ENCODE measurements at places on chromosomes 6 and 20. TPM values are rescaled to one million over a fixed set of nuclear protein-coding genes. Genes with fewer than 3 reads are reported as not detected.

- H3K27me3 ChIP-seq = no peaks in the 10 kb centered on the region
- H3K36me3 ChIP-seq = no peaks in the 10 kb centered on the region
- no peaks in the 10 kb centered on the region for H3K4me1 ChIP-seq
- no peak overlapping the region for H3K4me3 ChIP-seq
Observed at GRCh38 chr6:55299286-55299985, 27.8 kb upstream of the GFRAL start.

GRCh38 chr6:119255492-119255891 is 94.1 kb downstream of the MAN1A1 start:
- H3K27me3 ChIP-seq = no peaks in the 10 kb centered on the region
- H3K4me3 ChIP-seq = no peak overlapping the region
- H3K4me1 ChIP-seq = peaks cover 28% of the 10 kb centered on the region
- peaks cover 10% of the 10 kb centered on the region for H3K36me3 ChIP-seq
- peak; percentile 7 for DNase-seq

DNA sequence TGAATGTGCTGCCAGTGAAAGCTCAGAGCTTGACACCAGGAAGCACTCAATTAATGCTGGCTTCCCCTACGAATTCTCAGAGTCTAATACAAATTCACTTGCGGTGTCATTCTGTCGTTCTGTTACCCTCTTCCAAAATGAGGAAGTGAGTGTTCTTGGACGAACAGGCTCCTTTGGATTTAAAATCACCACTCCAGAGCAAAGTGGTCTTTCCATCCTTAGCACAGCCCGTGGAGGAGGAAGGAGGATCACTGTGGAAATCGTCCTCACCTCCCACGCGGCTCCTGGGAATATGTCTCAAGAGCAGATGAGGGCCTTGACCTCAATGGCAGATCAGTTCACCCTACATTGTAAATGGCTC is 41.7 kb downstream of the RIOK1 start:
- no peaks in the 10 kb centered on the region for H3K36me3 ChIP-seq
- no peak overlapping the region for H3K27ac ChIP-seq
- peaks cover 4% of the 10 kb centered on the region for H3K27me3 ChIP-seq
- no peak overlapping the region for H3K4me3 ChIP-seq

DNA sequence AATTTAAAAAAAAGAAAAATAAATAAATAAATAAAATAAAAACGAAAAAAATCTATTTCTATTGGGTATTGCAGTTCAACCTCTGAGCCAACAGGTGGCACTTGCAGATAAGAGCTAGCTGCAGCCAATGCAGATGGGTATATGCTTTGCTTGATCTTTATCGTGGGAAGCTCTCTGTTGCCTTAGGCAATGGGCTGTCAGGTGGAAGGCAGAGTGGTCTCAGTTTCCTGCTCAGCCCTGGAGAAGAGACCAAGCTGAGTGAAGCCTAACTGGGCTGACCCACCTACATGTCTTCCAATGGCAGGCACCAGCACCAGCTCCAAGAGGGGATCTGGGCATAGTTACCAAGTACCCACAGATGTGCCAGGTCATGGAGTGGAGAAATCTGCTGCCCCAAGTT is 95.0 kb downstream of the AK9 start:
- no peak overlapping the region for H3K4me3 ChIP-seq
- no peaks in the 10 kb centered on the region for H3K27me3 ChIP-seq
- H3K4me1 ChIP-seq = peaks cover 3% of the 10 kb centered on the region
- peaks cover 8% of the 10 kb centered on the region for H3K36me3 ChIP-seq

- H3K27ac ChIP-seq = no peak overlapping the region
- peaks cover 3% of the 10 kb centered on the region for H3K4me1 ChIP-seq
- H3K4me3 ChIP-seq = no peak overlapping the region
- DNase-seq = no peak
- H3K27me3 ChIP-seq = peaks cover 3% of the 10 kb centered on the region
Observed at GRCh38 chr6:139551376-139551775, 176.9 kb upstream of the CITED2 start.

GRCh38 chr6:12748411-12748810 is 31.8 kb downstream of the PHACTR1 start:
- H3K27me3 ChIP-seq = peaks cover 34% of the 10 kb centered on the region
- H3K4me1 ChIP-seq = no peaks in the 10 kb centered on the region
- H3K36me3 ChIP-seq = peaks cover 2% of the 10 kb centered on the region
- H3K27ac ChIP-seq = no peak overlapping the region
- no peak overlapping the region for H3K4me3 ChIP-seq

DNA sequence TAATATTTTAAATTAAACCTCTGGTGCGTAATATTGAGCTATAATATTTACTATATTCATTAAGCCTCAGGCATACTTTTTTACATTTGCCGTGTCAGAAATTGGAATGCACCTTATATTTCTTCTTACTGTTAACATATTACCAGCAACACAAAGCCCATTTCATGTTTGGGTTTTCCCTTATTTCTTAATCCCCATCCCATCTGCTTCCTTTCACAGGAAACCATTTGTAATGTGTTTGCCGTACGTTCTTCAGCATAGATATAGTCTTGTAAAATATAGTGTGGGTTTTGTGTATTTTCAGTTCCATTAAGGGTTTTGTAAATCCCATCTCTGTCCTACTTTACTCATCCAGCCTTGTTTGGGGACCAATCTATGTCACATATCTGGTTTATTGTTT is 6.5 kb downstream of the EYS start:
- H3K27me3 ChIP-seq = no peaks in the 10 kb centered on the region
- no peak overlapping the region for H3K27ac ChIP-seq
- no peaks in the 10 kb centered on the region for H3K4me1 ChIP-seq
- DNase-seq = no peak
- no peaks in the 10 kb centered on the region for H3K36me3 ChIP-seq

Gene CLPSL1
- not detected for total RNA-seq

GRCh38 chr20:5630071-5630470 is 120.1 kb upstream of the SHLD1 start:
- no peak overlapping the region for H3K4me3 ChIP-seq
- H3K27ac ChIP-seq = no peak overlapping the region
- no peaks in the 10 kb centered on the region for H3K36me3 ChIP-seq
- DNase-seq = no peak
- no peaks in the 10 kb centered on the region for H3K27me3 ChIP-seq

- H3K4me3 ChIP-seq = no peak overlapping the region
- H3K36me3 ChIP-seq = no peaks in the 10 kb centered on the region
- no peak for DNase-seq
- no peak overlapping the region for H3K27ac ChIP-seq
- H3K4me1 ChIP-seq = no peaks in the 10 kb centered on the region
- H3K27me3 ChIP-seq = peaks cover 2% of the 10 kb centered on the region
Observed at GRCh38 chr6:40499215-40499614, 87.9 kb downstream of the LRFN2 start.

DNA sequence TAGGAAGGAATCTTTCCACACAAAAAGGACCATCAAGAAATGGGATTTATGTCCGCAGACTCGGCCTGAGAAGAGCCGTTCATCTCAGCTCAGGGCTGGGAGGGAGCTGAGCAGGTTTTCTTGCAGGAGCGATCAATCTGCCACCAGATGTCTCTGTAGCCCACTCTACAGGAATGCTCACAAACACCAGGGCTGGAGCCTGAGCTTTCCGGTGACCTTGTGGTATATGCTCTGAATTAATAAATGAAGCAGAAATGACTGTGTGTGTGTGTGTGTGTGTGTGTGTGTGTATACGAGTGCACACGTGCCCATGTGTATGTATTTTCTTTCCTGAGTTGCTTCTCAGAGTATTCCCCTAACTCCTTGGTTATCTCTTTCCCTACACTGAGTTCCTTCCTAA is 12.0 kb downstream of the CD83 start:
- no peaks in the 10 kb centered on the region for H3K27me3 ChIP-seq
- H3K27ac ChIP-seq = no peak overlapping the region
- H3K4me3 ChIP-seq = no peak overlapping the region
- DNase-seq = peak; percentile 47
- peaks cover 58% of the 10 kb centered on the region for H3K36me3 ChIP-seq
- H3K4me1 ChIP-seq = peaks cover 19% of the 10 kb centered on the region

DNA sequence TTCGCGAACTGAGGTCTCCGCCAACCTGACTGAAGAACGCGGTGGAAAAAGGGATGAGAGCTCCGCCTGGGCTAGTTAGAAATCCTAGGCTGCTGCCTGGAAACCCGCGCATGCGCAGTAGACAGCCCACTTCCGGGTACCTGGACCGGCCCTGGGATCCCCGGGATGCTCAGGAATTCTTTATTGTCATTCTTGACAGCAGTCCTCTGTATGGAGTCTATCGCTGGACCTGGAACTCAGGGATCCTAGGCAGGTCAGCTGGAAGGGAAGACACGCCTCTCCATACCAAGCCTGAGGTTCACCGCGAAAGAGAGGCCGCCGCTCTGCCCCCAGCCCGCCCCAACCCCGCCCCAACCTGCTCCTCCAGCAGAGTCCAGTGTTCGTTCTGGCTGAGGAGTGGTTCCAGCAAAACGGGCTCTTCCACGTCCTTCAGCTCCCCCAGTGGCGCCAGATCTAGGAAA is 1379.2 kb upstream of the DEFB115 start:
- no peak for DNase-seq
- H3K36me3 ChIP-seq = peaks cover 15% of the 10 kb centered on the region
- H3K4me1 ChIP-seq = no peaks in the 10 kb centered on the region
- H3K4me3 ChIP-seq = peak overlapping the region; percentile 39

Gene HCK
- total RNA-seq = not detected

Gene MUC22
- total RNA-seq = not detected

Gene NTSR1
- total RNA-seq = not detected

DNA sequence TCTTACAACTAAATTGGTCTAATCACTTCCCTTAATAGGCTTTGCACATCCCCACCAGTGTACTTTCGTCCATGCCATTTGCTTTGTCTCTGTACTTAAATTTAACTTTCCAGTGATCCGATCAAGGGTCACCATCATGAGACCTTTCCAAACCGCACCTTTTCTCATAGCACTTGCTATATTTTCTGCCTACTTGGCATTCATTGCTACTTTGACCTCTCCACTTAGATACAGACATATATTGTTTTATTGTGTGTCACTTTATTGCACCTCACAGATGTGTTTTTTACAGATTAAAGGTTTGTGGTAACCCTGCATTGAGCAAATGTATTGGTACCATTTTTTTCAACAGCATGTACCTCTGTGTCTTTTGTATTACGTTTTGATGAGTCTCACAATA is 14.8 kb downstream of the SUMO4 start:
- peaks cover 8% of the 10 kb centered on the region for H3K4me1 ChIP-seq
- H3K27ac ChIP-seq = no peak overlapping the region
- H3K27me3 ChIP-seq = no peaks in the 10 kb centered on the region
- DNase-seq = no peak
- peaks cover 41% of the 10 kb centered on the region for H3K36me3 ChIP-seq

DNA sequence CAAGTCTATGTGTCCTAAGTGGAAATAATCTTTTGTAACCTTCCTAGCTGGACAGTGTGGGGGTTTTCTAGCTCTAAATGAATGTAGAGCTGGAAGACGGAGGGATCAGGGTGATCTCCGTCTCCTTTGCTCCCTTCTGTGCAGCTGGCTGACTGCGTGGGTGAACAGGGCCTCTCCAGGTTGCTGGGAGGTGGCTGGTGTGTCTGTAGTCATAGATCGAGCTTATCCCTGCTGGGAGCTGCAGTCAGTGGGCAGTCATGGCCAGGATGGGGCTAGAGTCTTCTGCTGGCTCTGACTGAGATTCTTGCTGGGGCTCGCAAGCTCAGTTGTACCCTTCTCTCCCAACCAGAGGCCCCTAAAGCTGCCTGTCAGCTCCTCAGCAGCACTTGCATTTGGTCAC is 6.4 kb downstream of the SEC23B start:
- peaks cover 37% of the 10 kb centered on the region for H3K36me3 ChIP-seq
- no peak overlapping the region for H3K27ac ChIP-seq
- H3K4me1 ChIP-seq = peaks cover 31% of the 10 kb centered on the region

Gene FOXS1
- total RNA-seq = not detected

Gene BFSP1
- 0.18 TPM for total RNA-seq

GRCh38 chr20:24507182-24507853 is 37.9 kb downstream of the SYNDIG1 start:
- no peaks in the 10 kb centered on the region for H3K4me1 ChIP-seq
- no peak overlapping the region for H3K27ac ChIP-seq
- no peak for DNase-seq

DNA sequence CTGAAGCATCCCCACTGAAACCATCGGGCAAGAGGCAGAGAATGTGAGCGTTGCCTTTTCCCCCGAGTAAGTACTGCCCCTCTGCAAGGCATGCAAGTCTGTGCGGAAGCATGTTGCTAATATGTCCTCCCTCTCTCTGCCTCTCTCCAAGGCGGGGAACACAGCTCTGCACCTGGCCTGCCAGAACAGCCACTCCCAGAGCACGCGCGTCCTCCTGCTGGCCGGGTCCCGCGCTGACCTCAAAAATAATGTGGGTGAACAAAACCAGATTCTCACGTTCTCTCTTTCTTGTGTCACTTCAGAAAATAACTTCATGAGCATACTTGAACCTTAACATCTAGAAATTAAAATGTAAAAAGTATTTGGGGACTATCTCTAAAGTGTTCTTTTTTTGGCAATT is 26.4 kb downstream of the LYRM2 start:
- H3K4me1 ChIP-seq = peaks cover 5% of the 10 kb centered on the region
- no peaks in the 10 kb centered on the region for H3K36me3 ChIP-seq
- no peak overlapping the region for H3K27ac ChIP-seq

DNA sequence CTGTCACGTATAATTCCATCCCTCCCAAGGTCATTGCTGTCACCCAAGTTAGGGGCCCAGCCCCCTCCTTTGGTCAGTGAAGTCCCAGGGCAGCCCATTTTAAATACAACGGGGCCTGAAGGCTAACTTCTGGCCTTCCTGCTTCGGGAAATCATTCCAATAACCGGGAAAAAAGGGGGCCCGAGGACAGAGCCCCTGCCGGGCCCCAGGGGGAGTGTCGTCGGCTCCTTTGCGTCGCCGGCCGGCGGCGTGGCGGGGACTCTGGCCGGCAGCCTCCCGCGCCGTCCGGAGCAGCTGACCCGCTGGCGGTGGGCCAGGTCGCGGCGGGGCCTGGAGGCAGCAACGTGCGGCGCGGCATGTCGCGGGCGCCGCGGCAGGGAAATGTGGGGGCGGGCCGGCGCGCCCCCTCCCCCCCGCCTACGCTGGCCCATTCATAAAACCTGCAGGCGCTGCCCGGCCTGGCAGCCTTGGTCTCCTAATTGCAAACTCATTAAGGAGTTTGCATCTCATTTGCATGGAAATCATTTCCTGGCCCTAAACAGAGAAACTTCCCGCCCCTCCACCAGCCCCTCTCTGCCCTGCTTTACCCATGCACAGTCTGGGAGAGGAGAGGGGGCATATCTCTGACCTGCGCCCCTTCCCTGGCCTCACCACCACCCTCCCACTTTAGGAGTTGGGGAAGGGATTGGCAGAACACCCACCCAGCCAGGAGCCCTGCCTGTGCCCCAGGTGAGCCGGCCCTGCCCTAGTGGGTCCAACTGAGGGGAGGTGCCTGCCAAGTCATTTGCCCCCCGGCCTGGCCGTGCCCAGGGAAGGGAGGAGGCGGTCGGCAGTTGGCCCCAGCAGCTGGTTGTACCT is 50.7 kb downstream of the MRPL14 start:
- DNase-seq = peak; percentile 37
- peaks cover 14% of the 10 kb centered on the region for H3K27me3 ChIP-seq
- H3K4me3 ChIP-seq = peak overlapping the region; percentile 38
- H3K36me3 ChIP-seq = peaks cover 3% of the 10 kb centered on the region

Gene GJA10
- not detected for total RNA-seq

GRCh38 chr6:83847179-83847578 is 6.0 kb upstream of the RIPPLY2 start:
- no peak for DNase-seq
- H3K4me1 ChIP-seq = no peaks in the 10 kb centered on the region
- no peaks in the 10 kb centered on the region for H3K36me3 ChIP-seq
- no peak overlapping the region for H3K4me3 ChIP-seq
- peaks cover 31% of the 10 kb centered on the region for H3K27me3 ChIP-seq
- no peak overlapping the region for H3K27ac ChIP-seq

GRCh38 chr6:138824482-138825144 is 28.7 kb downstream of the ECT2L start:
- H3K4me3 ChIP-seq = no peak overlapping the region
- no peaks in the 10 kb centered on the region for H3K27me3 ChIP-seq
- DNase-seq = peak; percentile 73
- peak overlapping the region; percentile 49 for H3K27ac ChIP-seq
